ENCODE measurements at places on chromosomes 3 and 15.

DNA sequence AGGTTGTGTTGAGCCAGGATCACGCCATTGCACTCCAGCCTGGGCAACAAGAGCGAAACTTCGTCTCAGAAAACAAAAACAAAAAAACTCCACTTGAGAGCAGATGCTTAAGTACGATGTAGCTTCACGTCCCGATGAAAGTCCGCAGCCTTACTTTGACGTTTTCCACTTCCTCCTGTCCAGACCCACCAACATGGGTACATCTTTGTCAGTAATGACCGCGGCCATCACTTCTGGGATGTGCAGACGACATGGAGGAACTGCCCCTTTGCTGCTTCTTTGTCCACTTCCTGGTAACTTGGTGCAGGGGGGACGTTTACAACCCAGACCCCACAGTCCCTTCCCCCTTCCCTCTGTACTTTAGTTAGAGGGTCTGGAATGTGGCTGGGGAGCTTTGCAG is 48.7 kb downstream of the CRABP1 start:
- DNase-seq, result no peak

DNA sequence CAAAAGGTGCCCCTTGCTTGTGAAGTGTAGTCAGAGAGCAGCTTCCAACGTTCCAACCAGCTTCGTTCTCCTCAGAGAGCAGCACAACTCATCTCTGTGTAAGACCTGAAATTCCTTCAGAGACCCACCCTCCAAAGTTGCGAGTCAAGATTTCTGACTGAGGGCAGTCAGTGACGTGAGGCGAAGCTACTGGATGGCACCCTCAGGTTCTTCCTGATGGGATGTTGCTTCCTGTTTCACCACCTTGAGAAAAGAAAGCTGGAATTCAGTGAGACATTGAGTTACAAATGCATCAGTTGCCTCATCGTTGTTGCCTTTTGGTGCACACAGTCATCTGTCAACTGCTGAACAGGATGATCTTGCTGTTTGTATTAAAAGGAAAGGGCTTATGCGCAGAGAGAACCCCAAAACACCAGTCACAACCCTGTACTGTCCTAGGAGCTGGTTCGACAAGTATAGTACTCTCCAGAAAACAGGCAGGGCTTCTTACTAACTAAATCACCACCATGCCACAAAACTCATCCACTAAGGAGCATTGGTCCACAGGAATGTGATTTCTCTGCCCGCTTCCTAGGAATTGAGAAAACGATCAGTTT is at the start of gene CERS3:
TSS of gene CERS3 (minus strand) at position 118 of the 596 bp plus-strand sequence. CDS start 27,101 bp downstream, outside the sequence.
- DNase-seq, result no peak

GRCh38 chr3:196335503-196335948 is 2.7 kb downstream of the TM4SF19 start:
- DNase-seq, result no peak

DNA sequence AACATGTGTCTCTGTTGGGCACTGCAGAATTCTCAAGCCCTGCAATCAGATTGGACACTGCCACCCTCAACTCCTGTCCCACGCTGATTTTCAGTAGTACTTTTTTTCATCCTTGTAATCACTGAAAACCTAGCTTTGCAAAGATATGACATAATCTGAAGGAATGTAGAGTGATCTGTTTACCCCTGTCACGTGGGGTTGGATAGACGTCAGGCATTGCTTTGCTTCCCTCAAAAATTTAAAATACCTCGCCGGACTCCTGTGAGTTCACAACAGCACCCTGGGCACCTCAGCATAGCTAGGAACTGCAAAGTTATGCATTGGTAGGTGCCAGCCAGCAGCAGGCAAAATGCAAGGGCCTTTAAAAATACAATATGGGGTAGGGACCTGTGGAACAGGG is 71.1 kb upstream of the OXTR start:
- no peak for DNase-seq

DNA sequence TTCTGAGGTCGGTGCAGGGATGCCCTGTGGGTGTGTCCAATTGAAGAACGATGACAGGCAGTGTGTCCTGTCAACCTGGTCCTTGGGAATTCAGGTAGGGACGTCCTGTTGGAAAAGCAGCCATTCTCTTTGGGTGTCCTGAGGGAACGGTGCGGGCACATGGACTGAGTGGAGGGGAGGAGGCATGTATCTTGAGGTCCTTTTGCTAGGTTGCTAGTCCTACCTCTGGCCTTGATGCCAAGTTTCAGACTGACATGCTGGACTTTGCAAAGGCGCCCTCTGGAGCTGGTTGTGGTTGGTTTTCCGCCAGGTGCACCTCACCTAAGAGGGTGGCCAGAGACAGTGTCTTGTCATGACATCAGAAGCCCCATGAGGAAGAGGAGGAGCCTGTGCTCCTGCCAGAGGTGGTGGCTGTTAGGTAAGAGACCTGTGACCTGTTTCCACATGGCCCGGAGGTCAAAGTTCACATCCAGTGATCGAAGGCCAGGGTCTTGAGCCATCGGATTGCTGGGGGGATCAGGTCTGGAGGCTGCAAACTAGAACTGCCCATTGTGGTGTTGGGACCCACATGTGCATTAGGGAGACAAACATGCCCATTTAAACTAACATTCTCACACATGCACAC is 106.3 kb downstream of the SNRPN start:
- no peak for DNase-seq

- no peak for DNase-seq
Measured at GRCh38 chr15:50977162-50977561, 68.7 kb downstream of the AP4E1 start.

GRCh38 chr3:27590437-27591298 is 106.5 kb upstream of the SLC4A7 start:
- no peak for DNase-seq

DNA sequence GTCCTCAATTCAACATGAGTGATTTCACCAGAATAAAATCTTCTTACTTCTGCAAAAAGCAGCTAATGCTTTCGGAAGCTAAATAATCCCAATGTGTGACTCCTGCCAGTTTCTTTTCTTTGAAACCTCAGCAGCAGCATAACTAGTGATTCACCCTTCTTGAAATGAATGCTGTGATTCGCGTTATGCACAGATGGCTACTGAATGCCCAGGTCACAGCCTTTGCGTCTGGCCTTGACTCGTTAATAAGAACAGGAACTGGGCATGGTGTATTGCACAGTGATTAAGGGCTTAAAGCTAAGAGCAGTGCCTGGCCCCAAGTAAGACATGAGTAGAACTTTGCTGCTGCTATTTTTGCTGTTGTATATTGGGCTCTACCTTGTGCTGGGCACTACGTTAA is 19.0 kb downstream of the CGNL1 start:
- no peak for DNase-seq

DNA sequence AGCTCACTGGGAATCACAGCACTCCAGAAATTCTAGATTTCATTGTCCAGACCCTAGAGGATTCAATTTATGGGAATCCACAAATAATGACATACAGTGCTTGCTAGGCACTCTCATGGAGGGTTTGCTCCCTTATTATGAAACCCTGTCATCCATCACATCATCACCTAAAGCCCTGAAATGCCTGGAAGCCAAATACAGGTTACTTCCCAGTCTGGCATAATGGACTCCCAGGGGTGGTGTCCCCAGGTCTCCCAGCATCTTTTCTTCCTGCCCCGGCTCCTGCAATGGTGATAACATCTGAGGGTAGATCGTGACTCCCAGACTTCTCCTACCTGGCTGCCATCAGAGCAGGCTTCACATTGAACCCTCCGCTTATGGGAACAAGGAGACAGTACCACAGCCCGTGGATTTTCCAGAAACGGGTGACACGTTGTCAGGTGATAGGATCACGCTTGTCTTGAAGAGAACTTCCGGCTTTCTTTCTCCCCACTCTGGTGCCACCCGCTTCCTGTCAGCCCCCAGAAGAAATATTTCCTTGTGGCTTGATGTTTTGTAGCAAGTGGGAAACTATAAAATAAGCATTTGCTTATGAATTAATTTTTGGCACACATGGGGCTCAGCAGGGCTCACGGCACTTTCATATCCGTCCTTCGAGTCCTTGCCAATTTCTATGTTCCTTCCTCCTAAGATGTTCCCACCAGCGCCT is 238.7 kb upstream of the BHLHE40 start:
- DNase-seq, result no peak

DNA sequence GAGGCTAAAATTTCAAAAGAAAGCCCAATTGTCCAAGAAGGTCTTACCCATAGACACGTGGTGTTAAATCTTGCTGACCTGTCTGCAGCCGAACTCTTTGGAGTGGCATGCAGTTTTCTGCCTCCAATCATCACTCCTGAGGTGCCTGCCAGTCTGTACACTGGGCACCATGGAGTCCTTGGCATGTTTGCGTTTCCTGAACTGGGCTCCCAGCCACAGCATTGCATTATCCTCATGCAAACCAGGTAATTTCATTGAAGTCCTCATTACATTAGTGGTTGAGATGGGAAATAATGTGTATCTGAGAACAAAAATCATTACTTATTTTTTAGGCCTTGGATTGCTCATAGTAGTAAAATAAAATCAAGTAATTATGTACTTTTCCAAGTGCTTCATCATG is 152.3 kb downstream of the AKAP13 start:
- no peak for DNase-seq

DNA sequence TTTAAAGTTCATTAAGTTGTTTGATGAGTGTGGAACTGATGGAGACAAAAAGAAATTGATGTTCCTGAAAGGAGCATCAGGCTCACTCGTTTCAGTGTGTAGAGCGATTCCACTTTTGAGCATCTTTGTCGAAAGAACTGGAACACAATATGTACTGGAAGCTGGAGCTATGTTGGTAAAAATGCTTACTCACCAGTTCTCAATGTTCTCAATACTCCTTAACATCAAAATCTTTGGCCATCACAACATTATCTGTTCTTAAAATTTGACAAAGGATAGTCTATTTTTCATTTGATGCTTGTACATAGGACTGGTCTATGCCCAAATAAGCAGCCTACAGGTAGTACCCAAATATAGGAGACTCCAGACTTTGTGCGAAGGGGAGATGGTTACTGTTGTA is 18.7 kb downstream of the RYR3 start:
- no peak for DNase-seq

DNA sequence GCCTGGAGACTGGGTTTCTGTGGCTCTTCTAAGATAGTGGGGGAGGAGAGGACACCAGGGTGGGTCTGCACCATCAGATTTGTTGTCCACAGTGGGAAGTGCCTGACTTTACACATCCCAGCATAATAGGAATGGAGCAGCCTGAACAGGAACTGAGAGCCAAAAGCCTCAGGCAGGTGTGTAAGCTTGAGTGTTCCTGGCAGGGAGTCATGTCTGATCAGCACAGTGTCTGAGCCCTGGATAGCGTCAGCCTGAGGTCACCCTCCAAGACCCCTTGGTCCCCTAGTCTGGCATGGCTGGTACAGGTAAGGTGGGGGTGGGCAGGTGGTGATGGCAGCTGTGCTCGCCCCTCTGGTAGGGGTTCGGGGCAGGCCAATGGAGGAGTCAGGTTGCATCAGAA is 20.2 kb downstream of the INSYN1 start:
- DNase-seq, result no peak

DNA sequence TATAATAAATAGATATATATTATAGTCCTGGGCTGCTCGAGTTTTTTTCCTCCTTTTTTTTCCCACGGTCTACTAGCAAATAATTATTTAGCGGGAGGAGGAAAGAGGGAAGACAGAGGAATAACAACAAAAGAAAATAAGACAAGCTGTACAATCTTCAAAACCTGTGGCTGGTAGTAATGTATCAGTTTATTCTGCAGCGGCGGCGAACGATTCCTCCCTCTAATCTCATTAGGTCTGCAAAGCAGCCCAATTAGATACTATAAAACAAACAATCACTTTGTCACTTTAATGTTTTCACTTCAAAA is 390 bp upstream of the TLE3 start:
- DNase-seq, result no peak

GRCh38 chr3:100499651-100500050 is 7.2 kb downstream of the TMEM45A start:
- DNase-seq, result no peak

- no peak for DNase-seq
Measured at GRCh38 chr3:141114179-141114745, 63.1 kb downstream of the SPSB4 start.

- DNase-seq, result no peak
Measured at GRCh38 chr3:31404871-31405270, 127.9 kb upstream of the STT3B start.

DNA sequence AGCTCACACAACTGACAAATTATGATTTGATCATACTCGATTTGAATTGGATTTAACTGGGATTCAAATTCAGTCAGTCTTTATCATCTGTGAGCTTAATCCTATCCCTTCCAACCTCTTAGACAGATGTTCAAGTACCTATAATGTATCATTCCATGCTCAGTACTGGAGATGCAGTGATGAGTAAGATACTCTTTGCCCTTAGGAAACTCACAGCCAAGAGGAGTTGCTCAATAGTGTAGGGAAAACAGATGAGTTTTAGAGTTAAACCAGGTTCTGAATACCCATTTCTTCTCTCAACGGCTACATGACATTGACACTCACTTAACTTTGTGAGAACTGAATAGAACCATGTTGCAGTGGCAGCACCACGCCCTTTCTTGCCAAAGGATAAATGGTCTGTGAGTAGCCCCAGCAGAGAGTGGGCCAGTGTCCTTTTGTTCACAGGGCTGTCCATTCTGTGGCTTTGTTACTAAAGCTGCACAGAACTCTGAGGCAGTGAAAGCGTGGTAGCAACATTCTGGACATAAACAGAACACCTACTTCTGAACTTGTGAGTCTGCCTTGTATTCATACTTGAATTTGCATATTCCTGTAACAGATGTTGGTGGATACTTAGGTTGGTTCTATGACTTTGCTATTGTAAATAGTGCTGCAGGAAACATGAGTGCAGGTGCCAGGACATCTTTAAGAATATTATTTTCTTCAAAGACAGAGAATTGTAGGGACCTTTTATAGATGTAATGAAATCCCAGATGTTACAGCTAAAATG is 91.6 kb downstream of the RASA2 start:
- no peak for DNase-seq

- DNase-seq, result no peak
Measured at GRCh38 chr3:44555723-44556122, 730 bp downstream of the ZKSCAN7 start.

- DNase-seq, result no peak
Measured at GRCh38 chr3:194123726-194124125, 12.2 kb upstream of the HES1 start.

GRCh38 chr3:18057471-18058091 is 315.1 kb upstream of the TBC1D5 start:
- no peak for DNase-seq

- DNase-seq, result no peak
Measured at GRCh38 chr3:19596408-19596807, 337.6 kb downstream of the EFHB start.

GRCh38 chr3:193714523-193715137 is 121.6 kb downstream of the OPA1 start:
- no peak for DNase-seq

DNA sequence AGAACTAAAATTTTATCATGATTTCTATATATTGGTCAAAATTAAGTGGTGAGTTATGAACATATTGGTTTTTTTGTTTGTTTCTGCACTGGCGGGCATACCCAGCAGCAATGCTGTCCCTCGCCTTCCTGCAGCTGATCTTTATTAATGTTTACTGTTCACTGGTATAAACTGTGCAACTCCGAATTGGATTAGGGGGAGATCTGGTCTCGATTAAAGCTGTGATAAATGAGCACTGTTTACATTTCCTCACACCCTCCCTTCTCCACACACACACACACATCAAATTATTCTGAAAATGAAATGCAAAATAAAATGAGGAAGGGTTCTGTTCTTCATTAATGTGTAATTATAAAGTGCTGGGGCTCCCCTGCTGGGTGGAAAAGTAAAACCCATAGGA is 48.5 kb upstream of the DAZL start:
- no peak for DNase-seq
